Uterus (tissue), 4 donors: ENCODE measurements at places on chromosomes 7 and 10.

DNA sequence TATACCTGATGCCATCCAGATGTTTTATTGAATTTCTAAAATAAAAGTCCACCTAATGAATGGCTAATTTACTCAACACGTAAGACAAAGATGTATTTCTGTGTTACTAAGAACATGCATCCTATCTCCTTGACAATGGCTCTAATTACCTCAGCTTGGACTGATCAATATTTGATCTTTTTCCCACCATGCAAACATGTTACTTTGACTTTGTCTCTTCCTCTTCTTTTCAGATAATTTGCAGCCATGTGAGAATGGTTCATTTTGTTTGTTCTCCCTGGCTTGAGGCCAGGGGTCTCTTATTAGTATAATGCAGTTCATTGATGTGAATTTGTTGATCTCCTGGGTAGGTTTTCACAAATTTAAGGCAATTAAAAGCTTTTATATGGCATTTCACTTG, 302.1 kb downstream of the ADK start:
- DNase-seq, result no peak
- H3K4me1 ChIP-seq, result no peaks in the 10 kb centered on the region
- no peak overlapping the region for H3K27ac ChIP-seq
- no peaks in the 10 kb centered on the region for H3K36me3 ChIP-seq

GRCh38 chr7:73801577-73801976, 29.2 kb upstream of the CLDN4 start:
- H3K27ac ChIP-seq, result no peak overlapping the region
- no peak for DNase-seq
- H3K4me1 ChIP-seq, result no peaks in the 10 kb centered on the region

GRCh38 chr7:158672975-158673374, 31.6 kb downstream of the NCAPG2 start:
- no peak overlapping the region for H3K4me3 ChIP-seq
- no peaks in the 10 kb centered on the region for H3K4me1 ChIP-seq
- DNase-seq, result no peak
- no peaks in the 10 kb centered on the region for H3K36me3 ChIP-seq
- H3K27me3 ChIP-seq, result no peaks in the 10 kb centered on the region

GRCh38 chr10:119602241-119603095, 5.7 kb upstream of the TIAL1 start:
- no peak for DNase-seq
- no peak overlapping the region for H3K27ac ChIP-seq
- H3K4me1 ChIP-seq, result no peaks in the 10 kb centered on the region
- H3K27me3 ChIP-seq, result no peaks in the 10 kb centered on the region
- no peak overlapping the region for H3K4me3 ChIP-seq
- H3K36me3 ChIP-seq, result no peaks in the 10 kb centered on the region
